ENCODE measurements at places on chromosomes 3 and 15. TPM values are rescaled to one million over a fixed set of nuclear protein-coding genes. Genes with fewer than 3 reads are reported as not detected.

TM6SF1 gene
- 0.10 TPM for total RNA-seq

ST8SIA2 gene
- total RNA-seq = 0.53 TPM

SYNM gene
- total RNA-seq = 33.6 TPM

GOLGA6L7 gene
- not detected for total RNA-seq

GOLGA8S gene
- total RNA-seq = 0.18 TPM

INKA1 gene
- 1.1 TPM for total RNA-seq

Measured in A549 treated with GW870086 at 1 μM for 4 hours (cell line).